ENCODE measurements at places on chromosomes 13 and 19.
A peak's percentile ranks its signal among the peaks of the same experiment; 100 is the strongest.

GRCh38 chr13:26909477-26909876 is 148.9 kb upstream of the GPR12 start:
- DNase-seq = no peak

DNA sequence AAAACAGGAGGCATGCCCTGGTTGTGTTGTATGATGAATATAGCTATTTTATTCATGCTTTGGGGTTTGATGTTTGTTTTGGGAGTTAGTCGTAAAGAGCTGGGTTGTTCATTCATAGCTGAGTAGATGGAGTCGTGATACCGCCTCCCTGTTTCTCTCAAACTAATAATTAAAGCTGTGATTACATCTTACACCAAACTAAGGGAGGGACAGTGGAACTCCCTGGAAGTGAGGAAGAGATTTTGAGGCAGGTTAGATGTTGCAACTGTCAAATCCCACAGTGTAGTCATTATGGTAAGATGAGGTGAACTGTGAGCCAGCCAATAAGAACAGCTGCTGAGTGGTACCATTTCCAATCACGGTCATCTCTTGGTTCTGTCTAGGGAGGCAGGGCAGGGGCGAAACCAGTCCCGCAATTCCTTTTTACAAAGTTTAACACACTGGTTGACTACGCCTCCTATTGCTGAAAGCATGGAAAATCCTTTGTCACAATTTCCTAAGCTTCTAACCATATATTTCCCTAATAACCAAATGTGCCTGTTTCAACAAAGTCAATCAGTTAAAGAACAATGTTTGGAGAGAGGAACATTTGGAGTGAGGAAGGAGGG is 207.6 kb upstream of the SERP2 start:
- DNase-seq = no peak

GRCh38 chr19:18850471-18851375 is 19.0 kb downstream of the UPF1 start:
- DNase-seq = no peak

DNA sequence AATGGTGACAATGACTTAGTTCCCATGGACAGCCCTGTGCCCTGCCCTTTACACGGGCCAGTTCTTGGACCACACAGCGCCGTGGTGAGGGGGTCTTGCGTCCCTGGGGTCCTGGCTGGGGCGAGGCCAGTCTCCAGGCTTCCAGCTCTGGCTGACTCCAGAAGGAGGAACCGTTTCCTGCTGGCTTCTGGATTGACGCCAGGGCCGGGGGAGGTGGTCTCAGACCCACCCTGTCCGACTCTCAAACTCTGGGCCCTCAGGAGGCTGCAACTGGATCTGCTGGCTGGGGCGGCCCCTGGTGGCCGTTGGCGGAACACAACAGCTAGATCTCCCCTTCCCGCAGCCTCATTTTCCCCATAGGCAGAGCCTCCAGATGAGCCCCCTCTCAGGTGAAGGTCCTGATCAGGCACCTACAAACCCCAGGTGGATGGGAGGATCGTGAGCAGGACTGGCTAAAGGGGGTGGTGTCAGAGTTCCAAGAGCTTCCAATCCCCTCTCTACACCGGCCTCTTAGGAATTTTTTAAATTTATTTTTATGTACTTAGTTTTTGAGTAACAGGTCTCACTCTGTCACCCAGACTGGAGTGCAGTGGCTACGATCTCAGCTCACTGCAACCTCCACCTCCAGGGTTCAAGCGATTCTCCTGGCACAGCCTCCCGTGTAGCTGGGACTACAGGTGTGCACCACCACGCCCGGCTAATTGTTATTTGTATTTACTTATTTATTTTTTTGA is 8.0 kb downstream of the CCDC194 start:
- DNase-seq = peak; percentile 87

GRCh38 chr13:48776401-48776800 is 122.7 kb downstream of the CYSLTR2 start:
- no peak for DNase-seq

GRCh38 chr19:8703223-8703622 is 4.6 kb upstream of the ACTL9 start:
- no peak for DNase-seq

DNA sequence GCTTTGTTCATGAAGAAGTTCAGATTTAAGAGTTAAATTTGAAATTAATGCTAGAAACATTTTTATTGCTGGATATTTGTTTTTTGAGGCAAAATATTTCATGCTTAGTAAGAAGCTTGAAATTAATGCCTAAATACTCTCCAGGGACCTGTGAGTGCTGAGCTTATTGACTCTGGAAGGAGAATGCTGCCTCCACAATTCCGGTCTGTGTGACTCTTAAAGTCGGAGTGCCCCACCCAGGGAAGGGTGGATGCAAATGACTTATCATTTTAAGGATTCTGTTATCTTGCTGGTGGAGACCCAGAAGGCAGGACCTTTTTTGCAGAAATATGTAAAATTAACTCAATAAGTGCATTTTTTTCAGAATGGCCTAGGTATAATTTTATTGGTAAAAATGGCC is 143.8 kb upstream of the RXFP2 start:
- DNase-seq = no peak

DNA sequence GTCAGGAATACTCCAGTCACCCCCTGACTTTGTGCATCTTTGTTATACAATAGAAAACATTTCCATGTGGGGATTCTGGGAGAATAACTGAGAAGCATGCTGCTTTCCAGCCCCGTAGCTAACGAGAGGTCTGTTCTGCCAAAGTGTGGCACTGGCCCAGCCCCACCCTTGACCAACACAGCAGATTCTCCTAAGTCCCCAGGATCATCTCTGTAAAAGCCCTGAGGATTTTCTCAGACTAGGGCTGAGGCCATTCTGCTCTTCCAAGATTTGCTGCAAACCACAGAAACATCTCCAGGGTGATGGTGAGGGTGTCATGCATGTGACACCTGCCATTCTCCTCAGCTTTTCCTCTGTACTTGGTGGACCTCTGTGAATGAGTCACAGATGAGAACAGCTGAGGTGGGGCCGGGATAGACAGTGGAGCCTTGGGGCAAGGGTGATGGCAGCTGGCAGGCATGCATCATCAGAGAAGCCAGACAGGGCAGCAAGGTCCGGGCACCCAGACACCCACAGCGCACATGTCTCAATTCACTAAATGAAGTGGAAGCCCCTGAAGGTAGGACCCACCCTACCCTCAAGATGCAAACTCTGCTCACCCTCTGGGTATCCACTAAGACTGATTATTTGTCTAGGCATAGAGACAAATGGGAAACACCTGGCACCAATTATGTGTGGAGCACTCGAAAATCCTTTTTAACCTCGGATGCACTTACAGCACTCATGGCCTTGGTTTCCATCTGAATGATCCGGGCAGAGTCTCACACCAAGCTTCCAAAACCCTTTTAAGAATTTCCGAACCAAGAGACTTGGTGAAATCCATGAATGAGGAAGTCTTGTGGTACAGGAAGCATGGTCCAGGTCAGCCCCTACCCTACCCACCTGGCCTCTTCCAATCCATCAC is 20.1 kb upstream of the DOCK9 start:
- no peak for DNase-seq

DNA sequence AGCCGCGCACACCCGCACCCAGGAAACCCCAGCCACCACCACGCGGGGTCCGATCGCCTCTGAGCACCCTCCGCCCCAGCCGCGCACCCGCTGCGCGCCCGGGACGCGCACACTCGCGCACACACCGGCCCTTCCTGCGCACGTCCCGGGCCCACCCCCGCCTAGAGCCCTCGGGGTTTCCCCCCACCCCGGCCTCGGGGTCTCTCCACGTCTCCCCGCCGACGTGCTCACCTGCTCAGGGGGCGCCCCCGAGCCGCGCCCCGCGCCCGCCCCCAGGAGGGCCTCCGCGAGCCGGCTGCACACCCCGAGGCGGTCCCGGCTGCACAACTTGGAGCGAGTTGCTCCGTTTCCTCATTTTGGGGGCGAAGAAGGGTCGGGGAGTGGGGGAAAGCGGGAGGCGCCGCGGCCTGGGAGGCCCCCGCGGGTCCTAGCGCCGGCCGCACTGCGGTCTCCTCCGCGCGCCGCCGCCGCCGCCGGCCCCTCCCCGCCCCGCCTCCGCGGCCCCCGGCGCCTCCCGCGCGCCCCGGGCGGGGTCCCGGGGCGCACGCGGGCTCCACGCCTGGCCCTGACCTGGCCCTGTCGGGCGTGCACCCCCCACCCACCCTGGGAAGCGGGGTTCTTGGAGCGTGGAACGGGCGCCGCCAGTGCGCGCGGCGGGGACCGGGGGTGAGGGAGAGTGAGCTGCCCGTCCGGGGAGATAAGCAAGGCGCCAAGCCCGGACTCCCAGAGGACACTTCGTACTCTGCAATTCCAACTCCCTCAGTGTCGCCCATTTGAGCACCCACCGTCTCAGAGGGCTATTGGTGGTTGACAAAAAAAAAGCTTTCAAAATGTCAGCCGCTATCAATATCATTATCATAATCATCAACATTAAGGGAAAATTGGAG is at the start of gene MATK:
TSS of gene MATK (minus strand) at position 444 of the 887 bp plus-strand sequence. CDS start 1,246 bp downstream, outside the sequence.
- no peak for DNase-seq

DNA sequence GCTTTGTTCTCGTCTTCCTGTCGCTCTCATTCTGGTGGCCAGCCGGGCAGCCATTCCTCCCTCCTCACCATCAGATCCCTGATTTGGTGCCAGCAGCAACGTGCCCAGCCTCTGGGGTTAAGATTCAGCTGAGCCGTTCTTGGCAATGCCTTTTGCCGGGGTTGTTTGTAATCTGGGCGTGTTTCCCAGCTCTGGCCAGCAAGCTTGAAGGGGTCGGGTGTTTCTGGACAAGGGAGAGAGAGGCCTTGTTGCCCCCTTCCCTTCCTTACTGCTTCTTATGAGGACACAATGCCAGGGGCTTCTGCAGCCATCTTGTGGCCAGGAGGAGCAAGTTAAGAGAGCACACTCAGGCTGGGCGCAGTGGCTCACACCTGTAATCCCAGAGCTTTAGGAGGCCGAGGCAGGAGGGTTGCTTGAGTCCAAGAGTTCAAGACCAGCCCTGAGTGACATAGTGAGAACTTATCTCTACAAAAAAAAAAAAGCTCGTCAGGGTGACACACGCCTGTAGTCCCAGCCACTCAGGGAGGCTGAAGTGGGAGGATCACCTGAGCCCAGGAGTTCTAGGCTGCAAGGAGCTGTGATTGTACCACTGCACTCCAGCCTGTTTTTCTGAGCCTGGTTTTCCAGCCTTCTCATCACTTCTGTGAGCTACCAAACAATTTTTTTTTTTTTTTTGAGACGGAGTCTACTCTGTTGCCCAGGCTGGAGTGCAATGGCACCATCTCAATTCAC is 10.7 kb upstream of the CRTC1 start:
- DNase-seq = no peak

- DNase-seq = no peak
Measured at GRCh38 chr13:59038824-59039223, 1124.9 kb downstream of the DIAPH3 start.

GRCh38 chr19:20247016-20247683 is 80.1 kb downstream of the ZNF486 start:
- DNase-seq = no peak

DNA sequence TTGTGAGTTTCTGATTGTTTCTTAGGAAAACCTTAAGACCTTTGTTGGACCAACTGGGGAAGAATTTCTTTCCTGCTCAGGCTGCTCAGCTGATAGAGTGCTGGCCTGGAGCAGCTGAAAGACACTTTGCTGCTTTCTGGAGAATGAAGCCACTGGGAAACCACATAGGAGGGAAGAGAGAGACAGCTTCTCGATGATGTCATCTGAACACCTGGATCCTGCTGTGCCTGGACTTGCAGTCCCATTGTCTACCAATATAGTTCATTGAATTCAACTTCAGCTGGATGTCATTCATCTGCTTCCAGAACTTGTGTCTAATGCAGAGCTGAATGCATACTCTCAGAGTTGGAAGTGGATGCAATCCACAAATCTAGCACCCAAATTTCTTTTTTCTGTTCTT is 34.3 kb upstream of the TSHZ3 start:
- DNase-seq = no peak

DNA sequence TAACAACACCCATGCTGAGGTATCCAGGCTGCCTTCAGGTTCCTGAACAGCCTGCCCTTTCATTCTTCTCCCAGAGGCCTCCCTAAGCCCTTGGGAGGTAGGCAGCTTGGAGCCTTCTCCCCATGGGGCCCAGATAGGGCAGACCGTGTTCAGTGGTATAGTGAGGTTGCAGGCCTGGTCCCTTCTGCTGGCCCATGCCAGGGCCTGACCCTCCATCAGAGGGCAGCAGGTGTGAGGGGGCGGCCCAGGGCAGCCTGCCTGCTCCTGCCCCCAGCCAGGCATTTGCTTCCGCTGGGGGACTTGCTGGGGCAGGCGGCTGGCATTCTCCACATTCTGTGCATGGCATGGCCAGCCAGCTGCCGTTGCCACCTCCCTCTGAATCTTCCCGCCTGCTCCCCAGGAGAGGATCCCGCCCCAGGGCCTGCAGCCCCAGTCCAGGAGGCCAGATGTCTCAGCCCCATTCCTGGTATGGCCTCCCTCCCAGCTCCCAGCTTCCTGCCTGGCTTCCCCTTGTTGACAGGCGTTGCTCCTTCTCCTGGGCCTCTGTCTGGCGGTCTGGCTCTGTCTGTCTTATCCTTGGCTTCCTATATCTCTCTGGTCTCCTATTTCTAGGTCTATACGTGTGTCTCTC is 8.9 kb downstream of the CIC start:
- no peak for DNase-seq

- no peak for DNase-seq
Measured at GRCh38 chr13:30148171-30148754, 159.1 kb downstream of the KATNAL1 start.

DNA sequence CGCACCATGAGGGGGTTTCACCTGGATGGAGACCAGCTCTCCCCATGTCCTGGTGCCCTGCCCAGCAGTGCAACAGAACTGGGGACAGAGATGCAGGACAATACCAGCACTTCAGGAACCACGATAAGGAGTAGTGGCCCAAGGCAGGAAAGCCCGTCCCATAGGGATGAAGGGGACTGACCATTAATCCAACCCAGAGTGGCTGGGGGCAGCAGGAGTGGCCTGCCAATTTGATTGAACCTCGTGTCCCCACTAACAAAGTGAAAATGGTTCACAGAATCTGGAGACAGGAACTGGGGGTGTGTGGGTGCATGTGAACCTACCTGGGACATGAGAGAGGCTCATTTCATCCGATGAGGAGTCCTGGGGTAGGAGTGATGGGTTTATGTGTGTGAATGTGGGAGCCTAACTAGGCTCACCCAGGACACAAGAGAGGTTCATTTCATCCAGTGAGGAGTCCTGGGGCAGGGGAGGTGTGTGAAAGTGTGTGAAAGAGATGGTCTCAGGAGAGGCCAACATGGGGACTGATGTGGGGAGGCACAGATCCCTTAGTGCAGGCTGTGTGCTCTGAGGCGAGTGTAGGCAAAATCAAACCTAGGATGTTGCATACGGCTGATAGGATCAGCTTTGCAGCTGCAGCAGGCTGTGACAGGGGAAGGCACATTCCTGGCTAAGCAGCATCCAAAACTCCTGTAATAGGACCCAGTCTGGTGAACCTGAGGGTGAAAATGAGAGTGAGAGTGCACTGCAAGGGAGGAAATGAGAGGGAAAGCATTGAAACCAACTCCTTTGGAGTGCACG is 98.2 kb downstream of the ZNF429 start:
- DNase-seq = no peak

DNA sequence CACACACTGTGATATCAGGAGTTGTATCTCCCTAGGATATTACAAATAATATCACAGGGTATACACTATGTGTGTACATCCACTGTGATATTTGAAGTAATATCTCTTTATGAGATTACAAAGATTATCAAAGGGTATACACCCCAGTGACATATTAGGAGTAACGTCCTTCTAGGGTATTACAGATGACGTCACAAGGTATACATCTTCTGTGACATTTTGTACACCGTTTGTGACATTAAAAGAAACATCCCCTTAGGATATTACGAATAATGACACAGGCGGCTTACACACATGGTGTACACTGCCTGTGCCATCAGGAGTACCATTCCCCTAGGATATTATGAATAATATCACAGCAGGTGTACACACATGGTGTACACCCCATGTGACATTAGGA is 13.4 kb upstream of the RGCC start:
- no peak for DNase-seq
